ENCODE measurements at places on chromosomes 3 and 15.

DNA sequence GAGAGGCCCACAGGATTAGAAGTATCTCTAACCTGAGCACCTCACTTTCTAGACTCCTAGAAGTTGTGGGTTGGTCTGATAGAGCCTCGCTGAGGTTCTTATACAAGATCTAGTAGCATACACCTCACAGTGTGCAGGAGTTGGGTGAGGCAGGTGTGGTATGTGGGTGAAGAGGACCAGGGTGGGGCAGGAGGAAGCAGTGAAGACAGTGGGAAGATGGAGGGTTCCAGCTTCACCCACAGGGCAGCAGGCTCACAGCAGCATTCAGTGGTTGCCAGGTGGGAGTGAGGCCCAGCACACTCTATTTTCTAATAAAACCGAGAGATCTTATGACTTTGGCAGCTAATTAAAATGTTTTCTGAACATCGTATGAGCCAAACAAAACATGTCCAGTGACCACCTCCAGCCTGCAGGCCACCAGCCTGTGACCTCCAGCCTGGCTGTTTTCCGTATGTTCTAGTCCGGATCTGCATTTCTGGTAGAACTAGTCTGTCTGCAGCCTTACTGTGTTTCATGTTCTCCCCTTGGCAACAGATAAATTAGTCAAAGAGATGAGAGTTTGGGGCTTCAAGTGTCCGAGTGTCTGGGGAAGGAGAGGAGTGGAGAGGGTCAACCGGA, 170.4 kb upstream of the CTDSPL start:
- no peak for DNase-seq

DNA sequence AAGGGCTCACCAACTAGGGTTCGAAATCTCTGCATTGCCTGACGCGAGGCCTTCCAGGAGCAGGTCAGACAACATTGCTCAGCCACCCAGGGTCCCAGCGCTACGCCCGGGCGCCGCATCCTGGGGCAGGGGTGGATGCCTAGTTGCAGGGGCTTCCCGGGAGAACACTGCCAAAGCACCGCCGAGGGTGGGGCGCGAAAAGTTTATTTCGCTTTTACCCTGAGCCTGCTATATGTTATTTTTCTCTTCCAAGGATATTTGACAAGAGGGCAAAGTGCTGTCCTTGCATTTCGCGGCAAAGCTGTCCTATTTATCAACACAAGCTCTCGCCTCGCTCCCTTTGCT, 549 bp upstream of the SOX14 start:
- DNase-seq: no peak

DNA sequence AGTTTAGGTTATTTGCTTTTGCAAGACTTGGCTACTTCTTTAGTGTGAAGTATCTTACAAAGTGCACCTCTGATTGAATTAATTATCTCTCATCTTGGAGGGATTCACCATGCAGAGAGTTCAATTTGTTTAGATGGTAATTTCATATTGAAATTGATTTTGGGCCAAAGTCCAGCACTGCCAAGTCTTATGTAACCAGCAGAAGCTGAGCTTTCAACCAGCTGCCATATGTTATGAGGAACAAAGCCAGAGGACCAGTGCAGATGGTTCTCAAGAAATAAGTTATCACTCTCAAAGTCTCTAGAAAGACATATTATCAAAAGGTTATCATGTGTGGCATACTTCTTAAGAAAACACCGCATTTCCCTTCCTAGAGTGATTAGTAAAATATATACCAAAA, 29.0 kb downstream of the ABHD6 start:
- no peak for DNase-seq

DNA sequence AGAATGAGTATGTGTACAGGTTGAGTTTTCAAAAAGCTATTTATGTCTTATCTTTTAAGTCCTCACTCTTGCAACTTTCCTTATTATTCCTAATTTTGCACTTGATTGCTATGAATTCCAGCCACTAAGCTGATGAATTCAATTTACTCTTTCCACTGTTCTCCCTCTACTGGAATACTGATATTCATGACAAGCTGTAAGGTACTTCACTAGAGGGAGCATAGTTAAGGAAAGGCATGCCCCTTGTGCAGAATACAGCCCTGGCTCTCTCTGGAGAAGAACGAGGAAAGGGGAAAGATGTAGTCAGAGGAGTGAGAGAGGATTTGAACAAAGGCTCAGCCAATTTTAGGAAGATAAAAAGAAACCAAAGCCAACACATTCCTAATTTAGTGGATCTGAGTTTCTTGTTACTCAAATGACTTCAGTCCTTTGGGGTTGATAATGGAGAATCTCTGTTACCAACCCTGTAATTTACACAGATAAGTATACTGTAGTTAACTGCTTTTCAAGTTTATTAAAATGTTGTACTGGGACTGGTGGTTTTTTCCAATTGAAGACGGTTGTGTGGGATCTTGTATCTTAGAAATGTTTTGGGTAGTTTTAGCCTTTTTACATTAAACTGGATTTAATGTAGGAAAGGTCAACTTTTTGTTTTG, 4.0 kb downstream of the SCAANT1 start:
- DNase-seq: no peak

DNA sequence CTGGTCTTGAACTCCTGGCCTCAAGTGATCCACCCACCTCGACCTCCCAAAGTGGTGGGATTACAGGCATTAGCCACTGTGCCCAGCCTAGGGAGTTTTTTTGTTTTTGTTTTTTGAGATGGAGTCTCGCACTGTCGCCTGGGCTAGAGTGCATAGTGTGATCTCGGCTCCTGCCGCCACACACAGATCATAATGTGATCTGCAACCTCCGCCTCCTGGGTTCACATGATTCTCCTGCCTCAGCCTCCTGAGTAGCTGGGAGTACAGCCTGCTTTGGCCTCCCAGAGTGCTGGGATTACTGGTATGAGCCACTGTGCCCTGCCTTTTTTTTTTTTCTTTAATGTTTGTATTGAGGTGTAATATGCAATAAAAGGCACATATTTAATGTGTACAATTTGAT, 78.2 kb downstream of the SMAD3 start:
- no peak for DNase-seq

DNA sequence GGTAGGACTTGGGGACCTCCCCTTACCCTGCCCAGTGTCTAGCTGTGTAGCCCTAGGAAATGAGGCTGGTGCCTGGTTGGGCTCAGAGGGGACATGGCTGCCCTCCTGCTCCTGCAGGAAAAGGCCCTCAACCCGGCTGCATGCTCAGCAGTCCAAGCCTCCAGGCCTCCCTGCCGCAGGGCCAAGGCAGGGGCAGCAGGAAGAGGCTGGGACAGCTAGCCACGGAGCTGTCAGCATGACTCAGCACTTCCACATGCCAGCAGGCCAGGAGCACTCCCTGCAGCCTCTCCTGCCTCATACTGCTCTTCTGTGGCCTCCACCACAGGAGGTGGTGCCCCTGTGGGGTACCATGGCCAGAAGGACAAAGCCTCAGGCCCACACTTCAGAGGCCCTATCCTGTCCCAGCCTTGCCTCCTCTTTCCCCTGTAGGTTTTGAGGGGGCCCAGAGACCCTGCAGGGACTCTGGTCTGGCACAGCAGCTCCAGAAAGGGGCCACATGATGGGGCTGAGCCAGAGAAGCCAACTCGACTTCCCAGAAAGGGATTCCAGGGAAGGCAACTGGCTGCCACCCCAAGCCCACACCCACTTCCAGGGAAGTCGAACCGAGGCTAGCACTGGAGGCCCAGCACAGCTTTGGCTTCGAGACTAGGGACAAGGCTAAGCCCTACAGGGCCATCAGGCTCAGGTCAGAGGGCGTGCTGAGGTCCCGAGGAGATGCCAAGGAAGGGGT, 19.5 kb downstream of the TKT start:
- DNase-seq: no peak

All from stimulated activated CD8-positive, alpha-beta memory T cell treated with anti-CD3 and anti-CD28 coated beads, Interleukin-4, amount 100 ng/mL, for 24 hours (primary cell).